PC-3 (cell line): ENCODE measurements at places on chromosomes 7 and 10. TPM values are rescaled to one million over a fixed set of nuclear protein-coding genes. Genes with fewer than 3 reads are reported as not detected.

CARD11 gene
- total RNA-seq, result not detected in 2 replicates

GRCh38 chr7:72321637-72322036, 90.5 kb downstream of the CALN1 start:
- no peak for DNase-seq

DNA sequence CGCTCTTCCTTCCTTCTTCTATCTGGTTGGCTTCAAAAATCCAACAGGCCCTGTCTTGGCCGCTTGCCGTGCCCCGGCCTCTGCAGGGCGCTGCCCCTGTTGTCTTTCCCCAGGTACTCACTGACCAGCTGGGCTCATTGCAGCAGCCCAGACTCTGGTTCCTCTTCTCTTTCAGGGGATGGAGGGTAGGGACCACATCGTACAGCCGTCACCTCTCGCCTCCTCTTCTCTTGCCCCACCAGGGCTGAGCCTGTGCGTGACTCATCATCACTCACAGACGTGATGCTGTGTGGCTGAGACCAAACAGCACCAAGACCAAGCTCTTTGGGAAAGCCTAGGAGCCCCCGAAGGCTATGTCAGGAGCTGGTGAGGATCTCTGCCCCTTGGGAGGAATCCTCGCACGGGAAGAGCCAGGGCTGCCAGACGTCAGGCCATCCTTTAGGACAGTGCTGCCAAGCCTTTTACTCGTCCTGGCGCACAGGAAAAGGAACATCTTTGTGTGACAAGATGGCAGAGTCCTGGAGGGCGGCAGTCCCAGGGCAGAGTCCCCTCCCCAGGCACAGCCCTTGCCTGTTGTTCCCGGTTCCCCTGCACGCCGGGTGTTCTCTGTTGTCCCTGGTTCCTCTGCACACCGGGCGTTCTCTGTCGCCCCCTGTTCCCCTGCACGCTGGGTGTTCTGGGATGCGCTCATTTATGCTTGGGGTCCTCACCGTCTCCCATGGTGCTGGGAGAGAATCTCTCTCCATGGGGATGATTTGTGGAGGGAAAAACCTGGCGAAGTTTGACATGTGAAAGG, 188.5 kb upstream of the SHH start:
- DNase-seq, result peak; percentile 28

- DNase-seq, result no peak
These were observed 166.7 kb downstream of the DNAJB9 start for GRCh38 chr7:108736221-108736891.

DNA sequence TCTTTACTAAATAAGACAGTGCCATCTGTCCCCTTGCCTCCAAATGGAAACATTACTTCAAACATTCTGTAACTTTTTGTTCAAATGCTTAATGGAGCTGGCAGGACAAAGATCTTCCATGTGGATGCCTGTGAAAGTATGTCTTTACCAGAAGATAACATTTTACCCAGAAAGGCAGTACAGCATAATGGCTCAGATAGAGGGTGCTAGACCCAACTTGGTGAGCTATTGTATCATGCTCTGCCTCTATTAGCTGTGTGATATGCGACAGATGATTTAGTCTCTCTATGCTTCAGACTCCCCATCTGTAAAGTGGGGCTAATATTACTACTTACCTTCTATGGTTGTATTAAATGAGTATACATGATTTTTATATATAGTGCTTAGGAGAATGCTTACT, 8.8 kb upstream of the SMKR1 start:
- DNase-seq, result peak; percentile 25

GRCh38 chr7:13032576-13032975, 345.1 kb downstream of the ARL4A start:
- no peak for DNase-seq

TBXAS1 gene
- 21.8 and 27.5 TPM in 2 replicates for total RNA-seq

DNA sequence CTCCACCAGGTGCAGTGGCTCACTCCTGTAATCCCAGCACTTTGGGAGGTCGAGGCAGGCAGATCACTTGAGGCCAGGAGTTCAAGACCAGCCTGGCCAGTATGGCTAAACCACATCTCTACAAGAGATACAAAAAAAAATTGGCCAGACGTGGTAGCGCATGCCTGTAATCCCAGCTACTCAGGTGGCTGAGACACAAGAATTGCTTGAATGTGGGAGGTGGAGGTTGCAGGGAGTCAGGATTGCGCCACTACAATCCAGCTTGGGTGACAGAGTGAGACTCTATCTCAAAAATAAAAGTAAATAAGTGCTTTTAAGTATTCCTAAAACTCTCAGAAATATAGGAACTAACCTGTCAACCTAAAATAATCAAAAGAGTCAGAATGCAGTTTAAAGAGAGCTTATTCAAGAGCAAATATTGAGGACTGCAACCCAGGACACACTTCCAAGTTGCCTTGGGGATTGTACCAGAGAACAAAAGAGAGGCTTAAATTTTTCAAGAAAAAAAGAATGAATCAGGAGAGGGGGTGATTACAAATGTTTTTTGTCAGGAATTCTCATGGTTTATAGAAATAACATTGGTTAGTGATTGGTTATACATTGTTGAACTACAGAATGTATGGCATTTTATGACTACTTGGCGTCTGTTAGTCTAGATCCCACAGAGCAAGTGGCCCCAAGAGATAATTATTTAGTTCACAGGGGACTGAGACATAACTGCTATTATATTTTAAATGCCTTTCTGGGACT, 33.2 kb upstream of the PPP1R9A start:
- DNase-seq, result no peak

GRCh38 chr7:158651968-158652565, 52.5 kb downstream of the NCAPG2 start:
- no peak for DNase-seq

DNA sequence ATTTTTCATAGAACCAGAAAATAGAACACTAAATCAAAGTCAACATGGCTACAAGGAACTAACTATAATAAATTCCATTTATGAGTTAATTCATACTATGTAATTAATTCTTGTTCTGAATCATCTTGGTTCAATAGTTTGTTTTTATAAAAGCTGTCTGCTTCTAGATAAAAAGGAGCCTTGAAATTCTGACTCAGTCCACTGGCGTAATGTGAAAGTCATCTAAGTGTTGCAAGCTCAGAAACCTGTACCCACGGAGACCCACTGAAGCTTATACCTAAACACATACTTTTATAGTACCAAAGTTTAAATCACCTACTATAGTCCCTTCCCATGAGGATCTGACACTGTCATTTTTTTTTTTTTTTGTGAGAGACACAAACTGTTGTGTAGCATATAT, 489.4 kb downstream of the SEMA3D start:
- peak; percentile 9 for DNase-seq

BAIAP2L1 gene
- 18.9 and 30.5 TPM in 2 replicates for total RNA-seq

- DNase-seq, result peak; percentile 44
These were observed 204.6 kb downstream of the HDAC9 start for GRCh38 chr7:18700147-18700546.

CYP2E1 gene
- 3.3 and 4.2 TPM in 2 replicates for total RNA-seq

- no peak for DNase-seq
These were observed 5.8 kb downstream of the CDK6 start for GRCh38 chr7:92830532-92831110.

LRRC18 gene
- not detected in 2 replicates for total RNA-seq

ABLIM1 gene
- total RNA-seq, result 12.3 and 13.8 TPM in 2 replicates

NFE2L3 gene
- total RNA-seq, result 40.0 and 45.2 TPM in 2 replicates

- DNase-seq, result no peak
These were observed 2.7 kb downstream of the FRAT1 start for GRCh38 chr10:97321804-97322190.

- no peak for DNase-seq
These were observed 604.6 kb downstream of the GRID1 start for GRCh38 chr10:85761906-85762445.

GRCh38 chr7:120567204-120567603, 290.7 kb downstream of the TSPAN12 start:
- DNase-seq, result no peak

DNA sequence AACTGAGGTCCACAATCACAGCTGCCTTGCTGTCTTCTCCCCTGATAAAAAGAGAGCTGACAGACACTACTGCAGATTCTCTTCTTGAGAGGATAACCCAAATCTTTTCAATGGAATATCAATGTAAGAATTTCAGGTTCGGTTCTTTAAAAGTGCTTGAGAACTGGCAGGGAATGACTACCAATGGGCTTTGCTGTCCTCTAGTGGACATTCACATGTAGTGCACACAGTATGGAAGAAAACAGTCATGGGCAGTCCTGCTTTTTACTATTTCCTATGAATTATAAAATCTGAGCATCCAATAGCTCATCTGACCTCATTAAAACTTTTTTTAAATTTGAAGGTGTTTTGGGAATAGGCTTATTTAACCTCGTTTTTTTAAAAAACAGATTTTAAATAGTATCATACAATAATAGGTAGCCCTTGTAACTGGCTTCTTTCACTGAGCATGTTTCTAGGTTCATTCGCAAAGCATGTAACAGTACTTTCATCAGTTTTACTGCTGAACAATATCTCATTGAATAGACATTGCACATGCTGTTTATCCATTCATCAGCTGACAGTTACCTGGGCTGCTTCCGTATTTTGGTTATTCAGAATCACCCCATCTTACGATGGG, 18.3 kb downstream of the FZD9 start:
- DNase-seq, result peak; percentile 67

GRCh38 chr7:135321556-135321955, 87.9 kb downstream of the STRA8 start:
- DNase-seq, result no peak

SUN3 gene
- not detected in 2 replicates for total RNA-seq

EN2 gene
- total RNA-seq, result 2.3 and 2.4 TPM in 2 replicates

CSTF2T gene
- 41.7 and 45.2 TPM in 2 replicates for total RNA-seq

GRCh38 chr7:46525876-46526275, 604.8 kb upstream of the IGFBP3 start:
- peak; percentile 4 for DNase-seq

DPCD gene
- total RNA-seq, result 37.1 and 44.2 TPM in 2 replicates

PSMA2 gene
- total RNA-seq, result 69.7 and 85.6 TPM in 2 replicates

MRLN gene
- total RNA-seq, result not detected in 2 replicates

DNA sequence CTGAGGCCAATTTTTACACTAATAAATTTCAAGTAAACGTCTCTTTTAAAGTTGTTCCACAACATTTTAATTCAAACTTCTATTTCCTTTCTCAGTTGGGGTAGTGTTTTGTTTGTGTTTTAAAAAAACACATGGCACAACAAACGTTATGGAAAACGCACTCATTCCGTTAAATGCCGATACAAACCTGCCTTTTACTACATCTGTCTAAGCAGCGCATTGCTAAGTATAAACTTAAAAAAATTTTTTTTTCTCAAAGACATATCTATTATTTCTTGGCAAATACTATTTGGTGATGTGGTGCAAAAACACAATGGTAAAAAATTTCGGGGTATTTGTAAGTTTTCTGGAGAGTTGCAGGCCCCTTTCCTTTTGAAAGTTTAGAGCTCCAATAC, 1.4 kb downstream of the SKIDA1 start:
- DNase-seq, result no peak

GRCh38 chr7:44080686-44081265, 1.6 kb downstream of the POLM start:
- DNase-seq, result no peak

GRCh38 chr10:60171436-60172013, 218.2 kb downstream of the ANK3 start:
- peak; percentile 99 for DNase-seq

DNA sequence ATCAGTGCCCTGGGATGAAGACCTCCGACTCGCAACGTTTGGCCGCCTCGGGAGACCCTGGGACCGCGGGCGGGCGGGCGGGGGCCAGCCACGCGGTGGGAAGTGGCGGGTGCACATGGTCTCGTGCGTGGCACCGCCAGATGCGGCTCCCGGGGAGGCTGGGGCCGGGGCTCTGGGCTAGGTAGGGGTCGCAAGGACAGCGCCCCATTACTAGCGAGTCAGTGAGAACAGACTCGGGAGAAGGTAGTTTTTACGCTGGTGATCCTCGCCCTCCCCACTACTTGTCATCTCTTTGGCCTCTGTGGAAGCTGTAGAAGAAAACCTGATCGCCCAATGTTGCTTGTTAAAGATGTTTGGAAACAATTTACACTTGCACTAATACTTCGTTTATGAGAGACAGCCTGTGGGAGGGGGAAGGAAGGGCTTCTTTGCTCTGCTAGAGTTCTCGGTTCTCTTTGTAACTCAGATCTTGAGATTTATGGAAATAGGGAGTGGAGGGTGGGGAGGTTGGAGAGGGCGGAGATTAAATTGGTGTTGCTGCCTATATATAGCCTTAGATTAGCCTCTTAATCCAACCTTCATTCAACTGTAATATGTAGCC, 591 bp downstream of the BZW2 start:
- DNase-seq, result peak; percentile 25

DNA sequence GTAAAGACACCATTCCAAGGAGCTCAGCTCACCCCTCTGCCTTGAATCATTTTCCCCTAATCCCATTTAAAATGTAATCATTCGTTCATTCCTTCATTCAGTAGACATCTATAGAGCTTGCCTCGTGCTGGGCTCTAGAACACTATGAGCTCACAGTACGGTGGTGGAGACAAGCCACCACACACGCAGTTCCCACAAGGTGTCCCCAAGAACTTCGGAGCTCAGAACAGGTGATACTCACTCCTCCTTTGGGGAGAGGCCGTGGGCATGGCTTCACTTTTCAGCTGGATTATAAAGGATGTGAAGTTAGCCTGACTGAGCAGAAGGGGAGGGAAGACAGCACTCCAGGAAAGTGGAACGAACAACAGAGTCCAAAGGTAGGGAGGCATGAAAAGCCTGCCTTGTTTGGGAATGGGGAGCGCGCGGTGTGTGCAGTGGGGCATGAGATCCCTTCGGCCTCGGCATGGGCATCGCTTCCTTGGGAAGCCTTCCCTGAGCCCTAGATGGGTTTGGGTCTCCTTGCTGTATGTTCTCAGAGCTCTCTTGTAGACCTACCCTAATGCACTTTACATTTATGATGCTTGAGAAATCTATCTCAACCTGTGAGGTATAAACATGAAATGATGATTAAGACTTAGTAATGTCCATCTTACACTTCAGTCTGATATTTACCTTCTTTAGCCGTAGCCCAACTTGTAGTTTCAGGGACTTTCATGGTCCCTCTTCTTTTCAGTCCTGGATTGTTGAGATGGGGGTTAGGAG, 809 bp upstream of the OGA start:
- peak; percentile 14 for DNase-seq

DNA sequence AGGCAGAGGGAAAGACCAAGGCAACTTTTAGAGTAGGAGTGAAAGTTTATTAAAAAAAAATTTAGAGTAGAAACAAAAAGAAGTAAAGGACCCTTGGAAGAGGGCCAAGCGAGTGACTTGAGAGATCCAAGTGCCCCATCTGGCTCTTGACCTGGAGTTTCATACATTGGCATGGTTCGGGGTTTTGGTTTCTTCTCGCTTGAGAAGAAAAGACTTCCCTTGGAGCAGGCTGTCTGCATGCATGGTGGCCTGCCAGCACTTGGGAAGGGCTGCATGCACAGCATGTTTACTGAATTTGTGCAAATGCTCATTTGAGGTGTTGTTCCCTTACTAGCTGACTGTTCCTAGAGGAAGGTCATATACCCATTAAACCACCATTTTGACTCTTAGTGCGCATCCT, 8.8 kb upstream of the ADO start:
- DNase-seq, result no peak
